ENCODE measurements at places on chromosomes 11 and 22.

DNA sequence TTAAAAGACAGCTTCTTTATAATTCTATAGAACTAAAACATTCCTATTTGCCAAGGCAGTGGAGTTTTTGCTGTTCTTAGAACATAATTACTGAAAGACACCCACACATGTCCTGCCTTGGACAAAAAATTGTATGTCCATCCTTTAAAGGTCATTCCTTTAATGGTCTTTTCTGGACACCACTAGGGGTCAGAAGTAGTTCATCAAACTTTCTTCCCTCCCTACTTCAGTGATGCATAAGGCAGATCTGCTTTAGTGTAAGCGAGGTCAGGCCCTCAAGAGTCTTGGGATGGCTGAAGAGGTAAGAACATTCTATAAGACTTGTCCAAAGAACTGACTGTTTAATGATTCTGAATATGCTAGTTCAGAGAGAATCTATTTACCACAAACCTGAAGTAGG, 4.3 kb upstream of the OR51V1 start:
- peak; percentile 50 for DNase-seq

GRCh38 chr11:61406067-61406466, 13.7 kb downstream of the TMEM216 start:
- no peak for DNase-seq

- DNase-seq, result no peak
Measured at GRCh38 chr22:20002128-20002527, 14.5 kb downstream of the ARVCF start.

DNA sequence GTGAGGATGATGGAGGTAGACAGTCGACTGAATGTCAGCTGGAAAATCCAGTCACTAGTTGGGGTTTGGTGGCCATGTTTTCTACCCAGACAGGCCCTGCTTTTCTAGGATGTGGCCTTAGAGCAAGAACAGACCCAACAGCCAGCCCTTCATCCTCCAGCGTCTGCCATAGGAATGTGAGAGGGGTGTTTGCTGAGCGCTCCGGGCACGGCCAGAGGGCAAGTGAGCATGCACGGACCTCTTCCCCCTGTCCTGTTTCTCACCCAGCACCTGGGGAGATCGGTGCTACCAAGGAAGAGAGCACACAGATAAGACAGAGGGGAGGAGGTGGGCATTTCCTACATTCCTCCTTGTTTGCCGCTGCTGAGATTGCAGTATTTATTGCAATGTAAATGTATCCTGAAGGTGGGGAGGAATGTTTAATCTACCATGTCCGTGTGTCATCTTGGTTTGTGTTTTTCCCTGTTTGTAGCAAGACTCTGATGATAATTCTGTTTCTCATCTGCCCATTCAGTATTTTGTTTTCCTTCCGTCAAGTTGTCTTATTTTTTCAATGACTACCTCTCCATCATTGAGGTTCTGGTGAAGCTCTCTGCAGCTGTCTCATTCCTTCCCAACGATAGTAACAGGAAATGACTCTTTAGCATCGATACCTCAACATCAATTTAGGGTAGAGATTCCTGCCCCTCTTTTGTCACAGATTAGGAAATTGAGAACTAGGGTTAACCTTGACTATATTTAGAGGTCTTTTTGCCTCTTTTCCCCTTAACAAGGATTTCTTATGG, 4.9 kb upstream of the ATF4 start:
- DNase-seq, result no peak

- no peak for DNase-seq
Measured at GRCh38 chr11:110158317-110159200, 65.4 kb downstream of the ZC3H12C start.

Data from non-pigmented ciliary epithelial cell (primary cell).